Stimulated activated CD4-positive, alpha-beta T cell treated with anti-CD3 and anti-CD28 coated beads, Interleukin-4, amount 100 ng/mL, for 48 hours (primary cell): ENCODE measurements at places on chromosomes 12 and 14.

GRCh38 chr12:87815771-87816585 lies 213.2 kb downstream of the C12orf50 start:
- DNase-seq = no peak

GRCh38 chr14:99245564-99246511 lies 26.2 kb downstream of the BCL11B start:
- DNase-seq = no peak

DNA sequence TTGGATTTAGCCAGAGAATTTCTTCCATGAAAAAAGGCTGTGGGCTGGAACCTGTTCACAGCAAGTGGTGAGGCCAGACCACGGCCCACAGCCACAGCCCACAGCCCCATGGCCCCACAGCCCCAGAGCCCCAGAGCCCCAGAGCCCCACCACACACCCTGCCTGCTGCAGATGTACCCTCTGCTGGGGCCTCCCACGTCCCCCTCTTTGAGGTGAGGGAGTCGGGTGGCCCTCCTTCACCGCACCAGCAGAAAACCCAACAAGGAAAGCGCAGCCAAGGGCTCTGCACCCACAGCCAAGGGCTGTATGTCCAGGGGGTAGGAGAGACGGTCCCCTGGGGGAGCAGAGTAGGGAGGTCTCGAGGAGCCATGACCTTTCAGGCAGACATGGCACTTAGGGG lies 327.5 kb upstream of the DIO3 start:
- no peak for DNase-seq

DNA sequence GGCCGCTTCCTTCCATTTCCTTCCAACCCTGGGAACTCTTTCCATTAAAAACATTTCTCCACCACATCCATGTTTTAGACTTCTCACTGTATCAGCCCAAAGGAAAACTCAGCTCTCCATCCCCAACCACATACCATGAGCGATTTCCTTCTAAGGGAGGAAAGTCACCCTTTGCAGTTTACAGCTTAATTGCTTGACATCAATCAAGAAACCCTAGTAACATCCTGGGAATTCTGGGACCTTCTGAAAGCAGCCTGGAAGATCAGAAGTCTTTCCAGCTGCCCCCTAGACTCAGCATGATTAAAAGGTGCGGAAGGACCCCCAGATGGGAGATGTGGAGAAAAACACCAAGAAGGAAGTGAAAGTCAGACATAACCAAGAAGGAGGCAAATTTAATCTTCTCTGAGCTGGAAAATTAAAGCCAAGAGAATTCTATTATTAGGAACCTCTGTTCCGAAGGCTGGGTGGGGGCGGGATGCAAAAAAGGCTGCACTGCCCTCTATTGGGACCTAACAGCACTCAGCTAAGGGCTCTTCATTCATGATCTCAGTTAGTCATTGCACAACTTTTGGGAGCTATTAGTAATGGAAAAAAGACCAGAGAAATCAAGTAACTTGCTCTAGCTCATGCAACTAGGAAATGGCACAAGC lies 73.3 kb upstream of the PLXNC1 start:
- DNase-seq = no peak

- no peak for DNase-seq
These were observed 11.6 kb downstream of the ATP6V0A2 start for GRCh38 chr12:123723765-123724164.

GRCh38 chr12:70605976-70606375 lies 31.3 kb downstream of the PTPRB start:
- DNase-seq = no peak

DNA sequence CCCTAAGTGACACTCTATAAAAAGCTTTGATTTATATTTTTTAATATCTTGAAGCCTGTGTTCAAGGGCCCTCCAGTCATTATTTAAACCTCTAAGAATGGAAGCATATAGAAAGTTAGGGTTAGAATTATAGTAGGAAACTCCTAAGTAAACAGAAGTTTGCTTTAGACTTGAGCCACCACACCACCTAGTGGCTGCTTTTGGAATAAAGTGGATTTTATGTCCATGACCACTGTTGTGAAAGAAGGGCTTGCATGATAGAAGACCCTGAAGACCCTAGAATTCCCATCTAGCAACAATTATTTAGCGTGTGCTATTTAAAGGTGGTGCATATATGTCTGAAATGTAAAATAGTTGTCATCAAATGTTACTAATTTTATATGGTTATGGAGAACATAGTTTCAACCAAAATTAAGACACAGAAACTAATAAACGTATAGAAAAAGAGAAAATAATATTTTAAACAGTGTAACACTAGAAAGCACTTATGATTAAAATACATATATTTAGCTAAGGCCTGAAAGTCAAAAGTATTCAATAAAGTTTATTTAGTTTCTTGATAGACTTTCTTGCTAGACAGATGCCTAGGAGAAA lies 21.3 kb downstream of the LRRIQ1 start:
- peak; percentile 3 for DNase-seq

DNA sequence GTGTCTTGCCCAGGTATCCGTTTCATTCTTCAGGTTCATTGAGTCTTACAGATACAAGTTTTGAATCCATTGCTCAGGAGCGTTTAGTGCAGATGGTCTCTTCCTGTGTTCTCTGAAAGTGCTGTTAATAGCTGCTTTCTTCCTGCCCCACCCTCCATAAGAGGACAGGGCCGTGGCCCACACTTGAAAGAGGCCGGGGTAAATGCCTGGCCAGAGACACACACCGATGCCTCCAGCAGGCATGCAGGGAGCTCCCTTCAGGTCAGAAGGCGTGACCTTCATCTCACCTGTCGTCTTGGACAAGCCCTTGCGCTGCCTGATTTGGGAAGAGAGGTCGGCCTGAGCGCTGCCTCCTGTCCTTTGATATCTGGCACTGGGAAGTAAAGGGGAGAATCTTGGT lies 11.6 kb downstream of the PRKAB1 start:
- no peak for DNase-seq
